ENCODE measurements at places on chromosomes 2 and 18. TPM values are rescaled to one million over a fixed set of nuclear protein-coding genes. Genes with fewer than 3 reads are reported as not detected.

DNA sequence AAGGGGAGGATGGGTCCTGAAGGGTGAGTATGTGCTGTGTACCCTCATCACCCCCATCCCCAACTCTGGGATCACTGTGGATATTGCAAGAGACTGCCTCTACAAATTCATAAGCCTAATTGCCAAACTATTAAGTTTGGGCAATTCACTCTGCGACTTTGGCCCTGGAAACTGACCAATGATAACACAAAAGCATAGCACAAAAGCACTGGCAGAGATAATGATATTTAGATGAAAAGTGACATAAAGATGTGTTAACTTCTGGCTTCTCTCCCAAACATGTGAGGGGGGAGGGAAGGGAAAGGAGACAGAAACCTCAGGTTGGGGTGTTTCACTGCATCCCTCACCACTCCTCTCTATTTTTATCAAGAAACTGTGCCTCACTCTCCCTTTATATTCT is 150.3 kb downstream of the SATB2 start:
- no peak overlapping the region for H3K27ac ChIP-seq
- no peaks in the 10 kb centered on the region for H3K4me1 ChIP-seq
- no peak for DNase-seq

DNA sequence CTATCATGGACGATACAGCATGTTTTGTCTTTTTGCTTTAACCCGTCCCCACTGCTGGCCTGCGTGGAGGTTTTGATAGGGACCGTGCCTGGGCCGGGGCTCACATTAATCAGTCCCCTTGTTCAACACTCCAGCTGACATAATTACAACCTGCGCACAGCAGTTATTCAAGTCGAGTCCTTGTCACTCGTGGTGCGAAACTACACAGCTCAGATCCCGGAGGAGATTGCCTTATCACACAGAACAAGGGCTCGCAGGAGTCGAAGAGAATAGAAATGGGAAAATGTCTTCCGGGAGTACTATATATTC is 304.4 kb downstream of the ZNF407 start:
- H3K4me3 ChIP-seq = no peak overlapping the region
- no peaks in the 10 kb centered on the region for H3K4me1 ChIP-seq
- DNase-seq = no peak

DNA sequence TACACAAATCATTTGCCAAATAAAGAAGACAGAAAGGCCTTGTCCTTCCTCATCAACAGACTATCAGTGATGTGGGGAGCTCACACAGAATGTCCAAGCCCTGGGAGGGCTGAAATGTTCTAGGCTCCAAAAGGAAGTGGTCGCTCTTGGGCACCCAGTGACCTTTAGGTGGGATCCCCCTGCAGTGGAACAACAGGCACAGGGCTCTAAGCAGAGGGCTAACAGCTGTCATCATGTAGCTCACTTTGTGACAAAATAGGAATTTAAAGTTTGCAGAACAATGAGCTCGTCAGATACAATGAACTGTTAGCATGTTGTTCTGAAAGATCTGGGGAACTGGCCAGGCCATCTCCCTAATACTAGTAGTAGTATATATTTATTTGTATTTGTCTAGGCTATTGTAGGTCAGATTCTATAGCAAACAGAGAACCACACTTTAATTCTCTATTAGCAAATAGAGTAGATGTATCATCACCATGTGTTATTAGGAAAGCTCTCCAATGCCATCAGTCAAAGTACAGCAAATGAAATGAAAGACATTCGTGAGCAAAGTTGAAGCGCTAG is 151.5 kb upstream of the MAP3K20 start:
- H3K36me3 ChIP-seq = no peaks in the 10 kb centered on the region
- H3K4me3 ChIP-seq = no peak overlapping the region
- no peak for DNase-seq
- no peaks in the 10 kb centered on the region for H3K27me3 ChIP-seq
- no peak overlapping the region for H3K27ac ChIP-seq

- peak; percentile 55 for DNase-seq
- no peaks in the 10 kb centered on the region for H3K27me3 ChIP-seq
- no peak overlapping the region for H3K27ac ChIP-seq
- no peak overlapping the region for H3K4me3 ChIP-seq
- no peaks in the 10 kb centered on the region for H3K36me3 ChIP-seq
These were observed 6.0 kb downstream of the REEP1 start for GRCh38 chr2:86331384-86331783.

DNA sequence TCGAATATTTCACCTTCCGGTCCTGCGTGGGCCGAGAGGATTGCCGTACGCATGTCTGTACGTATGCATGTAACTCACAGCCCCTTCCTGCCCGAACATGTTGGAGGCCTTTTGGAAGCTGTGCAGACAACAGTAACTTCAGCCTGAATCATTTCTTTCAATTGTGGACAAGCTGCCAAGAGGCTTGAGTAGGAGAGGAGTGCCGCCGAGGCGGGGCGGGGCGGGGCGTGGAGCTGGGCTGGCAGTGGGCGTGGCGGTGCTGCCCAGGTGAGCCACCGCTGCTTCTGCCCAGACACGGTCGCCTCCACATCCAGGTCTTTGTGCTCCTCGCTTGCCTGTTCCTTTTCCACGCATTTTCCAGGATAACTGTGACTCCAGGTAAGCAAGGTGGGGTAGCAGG is at the start of gene SERPINB5:
TSS of gene SERPINB5 (plus strand) at position 291 of the 400 bp plus-strand sequence. CDS start 7,471 bp downstream, outside the sequence.
- no peak for DNase-seq
- no peaks in the 10 kb centered on the region for H3K27me3 ChIP-seq
- no peak within 1 kb of the TSS for H3K4me3 ChIP-seq
- no peak within 1 kb of the TSS for H3K27ac ChIP-seq

- H3K4me3 ChIP-seq = peak within 1 kb of the TSS; percentile 98
- peak within 1 kb of the TSS; percentile 87 for H3K27ac ChIP-seq
- peak; percentile 85 for DNase-seq
- H3K4me1 ChIP-seq = no peaks in the 10 kb centered on the region
- peaks cover 2% of the 10 kb centered on the region for H3K27me3 ChIP-seq
These were observed at the start of gene SP9 for GRCh38 chr2:174334781-174335251. SP9 (plus strand) TSS chr2:174334954; CDS start chr2:174335093, 139 bp downstream.

GRCh38 chr18:79502782-79503181 is 107.1 kb downstream of the NFATC1 start:
- DNase-seq = no peak
- no peaks in the 10 kb centered on the region for H3K36me3 ChIP-seq
- no peaks in the 10 kb centered on the region for H3K27me3 ChIP-seq

LRRTM4 gene
- total RNA-seq = 0.21 TPM

NT5DC4 gene
- 4.0 TPM for total RNA-seq

HRH4 gene
- not detected for total RNA-seq
